ENCODE measurements at places on chromosomes 12 and 14. TPM values are rescaled to one million over a fixed set of nuclear protein-coding genes. Genes with fewer than 3 reads are reported as not detected.
A peak's percentile ranks its signal among the peaks of the same experiment; 100 is the strongest.

DNA sequence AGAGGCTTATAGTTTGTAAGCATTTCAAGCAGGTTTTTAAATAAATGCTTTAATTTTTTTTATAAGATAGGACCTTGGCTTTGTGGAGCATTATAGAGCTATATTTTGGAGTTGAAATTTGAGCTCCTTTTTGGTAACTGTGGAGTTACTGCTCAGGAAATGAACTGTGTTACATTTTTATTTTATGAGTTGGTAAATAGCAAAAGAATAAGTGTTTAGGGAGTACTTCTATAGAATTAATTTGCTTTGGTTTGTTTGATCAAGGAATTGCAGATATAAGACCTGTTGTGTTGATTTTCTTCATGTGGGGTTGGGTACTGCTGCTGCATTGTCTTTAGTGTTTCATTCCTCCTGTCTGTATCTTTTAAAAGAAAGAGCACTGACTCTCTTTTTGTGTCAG is 3.5 kb downstream of the ATP2A2 start:
- no peak for DNase-seq

- no peak for DNase-seq
Observed at GRCh38 chr14:22412926-22413411, 176.1 kb downstream of the DAD1 start.

DNA sequence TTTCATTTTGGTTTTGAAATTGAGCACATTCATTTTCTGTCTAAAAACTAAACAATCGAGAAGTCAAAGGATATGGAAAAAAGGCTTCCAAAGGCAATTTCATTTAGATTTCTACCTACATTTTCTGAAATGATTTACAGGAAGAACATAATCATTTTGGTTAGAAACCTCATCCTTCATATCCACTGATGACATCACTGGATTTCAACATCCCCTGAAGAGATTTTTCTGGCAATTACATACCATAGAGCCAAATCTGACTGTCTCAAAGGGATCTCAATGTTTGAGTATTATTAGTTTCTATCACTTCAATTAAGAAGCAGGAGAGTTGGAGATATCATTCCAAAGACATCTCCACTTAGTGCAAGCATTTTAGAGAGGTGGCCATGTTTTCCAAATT is 137.8 kb downstream of the TTC7B start:
- DNase-seq: no peak

DNA sequence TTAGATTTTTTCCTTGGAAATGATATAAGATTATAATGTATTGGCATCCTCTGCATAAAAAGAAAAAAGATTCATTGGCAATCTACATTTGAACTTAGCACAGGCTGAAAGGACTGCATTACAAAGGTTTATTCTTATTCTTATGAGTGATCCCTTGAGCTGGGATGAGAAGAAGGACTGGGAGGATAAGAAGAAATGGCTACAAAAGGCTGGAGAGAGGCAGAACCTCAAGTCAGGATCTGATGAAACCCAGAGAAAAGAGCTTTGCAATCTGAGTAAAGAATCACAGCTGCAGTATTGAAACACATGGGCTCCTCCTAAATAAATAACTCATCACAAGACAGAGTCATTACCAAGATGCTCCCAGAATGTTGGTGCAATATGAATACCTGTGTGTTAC is 1635.4 kb upstream of the FLRT2 start:
- DNase-seq: no peak

DNA sequence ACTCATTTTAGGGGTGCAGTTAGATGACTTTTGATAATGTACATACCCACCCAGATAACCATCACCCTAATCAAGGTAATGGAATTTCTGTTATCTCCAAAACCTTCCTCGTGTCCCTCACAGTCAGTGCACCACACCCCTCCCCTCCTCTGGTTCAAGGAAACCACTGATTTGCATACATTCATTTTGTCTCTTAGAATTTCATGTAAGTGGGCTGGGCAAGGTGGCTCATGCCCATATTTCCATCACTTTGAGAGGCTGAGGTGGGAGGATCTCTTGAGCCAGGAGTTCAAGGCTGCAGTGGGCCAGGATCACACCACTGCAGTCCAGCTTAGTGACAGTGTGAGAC is 15.7 kb downstream of the ADIPOR2 start:
- no peak for DNase-seq

GRCh38 chr12:32499048-32499447 is 99.7 kb downstream of the FGD4 start:
- DNase-seq: no peak

Gene RERGL
- total RNA-seq: 0.40 TPM

Gene AQP6
- 0.16 TPM for total RNA-seq

DNA sequence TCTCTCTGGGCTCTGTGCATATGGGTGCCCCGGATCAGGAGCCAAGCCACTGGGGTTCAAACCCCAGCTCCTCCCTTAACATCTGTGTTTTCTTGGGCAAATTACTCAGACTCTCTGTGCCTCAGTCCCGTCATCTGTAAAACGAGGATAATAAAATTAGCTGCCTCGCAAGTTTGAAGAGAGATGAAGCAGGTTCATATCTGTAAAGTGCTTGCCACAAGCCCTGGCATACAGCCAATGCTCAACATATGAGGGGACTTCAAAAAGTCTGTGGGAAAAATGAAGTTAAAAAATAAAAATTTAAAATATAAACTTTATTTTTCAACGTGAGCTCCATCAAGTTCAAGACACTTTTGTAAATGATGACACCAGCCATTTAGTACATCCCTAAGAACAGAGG is 276.7 kb downstream of the FOXN3 start:
- DNase-seq: no peak

Gene SYT1
- total RNA-seq: 15.3 TPM

DNA sequence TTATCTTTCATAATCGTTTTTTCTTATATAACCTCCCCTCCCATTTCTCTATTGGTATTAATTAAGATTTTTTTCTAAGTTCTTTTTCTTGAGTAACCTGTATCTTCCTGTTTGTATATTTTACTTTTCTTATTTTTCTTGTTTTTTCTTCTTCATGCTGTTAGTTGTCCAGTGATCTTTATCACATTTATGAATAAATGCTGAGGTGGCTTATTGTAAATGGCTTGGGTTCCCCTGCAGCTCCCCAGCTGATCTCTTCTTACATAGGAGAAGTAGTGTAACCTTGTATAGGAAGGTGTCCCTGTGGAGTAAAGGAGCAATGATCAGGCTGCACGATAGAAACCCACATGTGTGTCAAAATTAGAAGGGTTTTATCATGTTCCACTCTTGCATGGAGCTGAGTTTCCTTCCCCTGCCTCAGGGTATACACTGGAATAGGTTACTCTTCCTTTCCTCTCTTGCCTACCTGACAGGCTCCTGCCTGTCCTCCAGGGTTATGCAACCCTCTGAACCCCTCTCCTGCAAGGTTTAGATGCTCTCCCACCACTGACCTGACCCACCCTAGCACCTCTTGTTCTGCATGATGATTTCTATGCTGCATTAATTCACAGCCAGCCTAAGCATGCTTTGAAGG is 334.8 kb upstream of the RGS6 start:
- DNase-seq: no peak

DNA sequence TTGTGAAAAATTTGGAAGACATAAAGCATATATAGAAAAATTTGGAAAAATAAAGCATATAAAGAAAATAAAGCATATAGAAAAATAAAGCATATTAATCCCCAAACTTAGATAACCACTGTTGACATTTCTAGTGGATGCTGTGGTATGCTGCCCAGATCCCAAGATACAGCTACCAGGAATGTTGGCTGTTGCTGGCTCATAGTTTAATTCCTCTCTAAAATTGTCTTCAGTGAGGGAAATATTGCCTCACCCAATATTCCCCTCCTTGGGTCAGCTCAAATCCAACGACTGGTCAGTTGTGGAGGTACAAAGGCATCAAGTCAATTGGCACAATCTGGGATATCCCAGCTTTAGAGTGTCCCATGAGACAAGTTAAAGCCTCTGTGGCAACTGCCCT is 10.1 kb upstream of the KICS2 start:
- DNase-seq: no peak

DNA sequence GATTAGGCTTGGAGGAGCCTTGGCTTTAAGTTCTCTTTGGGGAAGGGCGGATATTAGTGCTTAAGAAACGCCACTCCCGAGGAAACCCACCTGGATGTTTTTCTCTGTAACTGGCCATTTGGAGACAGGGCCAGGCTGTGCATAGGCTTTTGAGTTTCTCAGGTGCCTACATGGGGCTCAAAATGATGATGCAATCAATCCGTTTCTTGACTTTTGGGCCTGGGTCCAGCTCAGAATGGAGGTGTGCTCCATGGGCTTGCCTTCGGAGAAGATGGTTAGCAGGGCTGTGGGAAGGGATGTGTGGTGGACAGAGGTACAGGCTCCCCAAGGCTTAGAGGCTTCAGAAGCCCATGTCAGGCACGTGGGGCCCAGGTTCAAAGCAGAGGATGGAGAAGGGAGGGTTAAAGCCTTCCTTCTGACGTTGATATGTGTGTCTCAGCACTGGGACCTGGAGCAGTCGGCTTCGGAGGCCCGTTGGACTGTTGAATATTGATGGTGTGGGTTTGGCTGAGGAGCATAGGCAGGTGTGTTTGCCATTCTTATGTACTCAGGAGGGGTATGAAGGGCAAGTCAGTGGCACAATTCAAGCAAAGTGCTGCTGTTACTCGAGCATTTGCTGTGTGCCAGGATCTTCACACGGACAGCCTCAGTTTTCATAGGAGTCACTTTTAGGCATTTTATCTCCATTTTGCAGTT is 82.8 kb downstream of the SLC25A47 start:
- no peak for DNase-seq

DNA sequence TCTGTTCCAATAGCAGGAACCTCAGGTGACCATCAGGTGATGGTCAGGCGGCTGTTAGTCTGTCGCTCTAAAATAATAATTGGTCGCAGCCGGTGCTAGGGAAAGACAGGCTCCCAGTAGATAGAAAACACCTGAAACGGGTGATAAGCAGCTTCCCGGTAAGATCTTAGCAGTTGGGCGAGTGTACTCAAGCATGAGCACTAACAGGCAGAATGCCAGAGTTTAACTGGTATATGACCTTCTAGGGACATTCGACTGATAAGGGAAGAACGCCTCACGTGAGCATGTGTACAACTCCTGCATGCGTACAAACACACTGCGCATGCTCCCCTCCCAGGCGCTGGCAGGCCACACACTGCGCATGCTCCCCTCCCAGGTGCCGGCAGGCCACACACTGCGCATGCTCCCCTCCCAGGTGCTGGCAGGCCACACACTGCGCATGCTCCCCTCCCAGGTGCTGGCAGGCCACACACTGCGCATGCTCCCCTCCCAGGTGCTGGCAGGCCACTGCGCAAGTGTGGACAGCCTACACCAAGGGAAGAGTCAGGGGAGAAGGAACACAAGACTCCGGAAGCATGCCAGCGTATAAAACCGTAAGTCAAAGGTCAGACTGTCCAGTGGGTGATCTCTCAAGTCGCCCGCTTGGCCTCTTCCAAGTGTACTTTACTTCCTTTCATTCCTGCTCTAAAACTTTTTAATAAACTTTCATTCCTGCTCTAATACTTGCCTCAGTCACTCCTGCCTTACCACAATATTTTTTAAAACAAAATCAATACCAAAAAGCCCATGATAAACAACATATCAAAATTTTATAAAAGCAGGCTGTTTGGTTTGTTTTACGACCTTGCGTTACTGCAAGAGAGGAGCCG is 24.5 kb downstream of the GPRC5D start:
- peak; percentile 52 for DNase-seq

DNA sequence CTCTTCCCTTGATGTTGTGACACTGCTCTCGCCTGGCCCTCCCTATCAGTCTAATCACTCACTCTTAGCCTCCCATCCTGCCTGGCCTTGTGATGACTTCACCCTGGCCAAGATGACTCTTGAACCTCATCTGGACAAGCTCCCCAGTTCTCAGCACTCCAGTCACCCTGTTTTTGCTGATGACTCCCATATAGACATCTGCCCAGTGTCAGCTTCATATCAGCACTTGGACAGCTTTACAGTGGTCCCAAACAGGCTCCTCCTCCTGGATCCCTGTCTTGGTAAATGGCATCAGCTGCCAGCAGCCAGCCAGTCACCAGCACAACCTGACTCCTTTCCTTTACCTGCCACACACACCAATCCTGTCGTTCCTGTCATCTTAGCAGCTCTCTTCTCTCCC is 104.2 kb downstream of the POLR3B start:
- DNase-seq: no peak

Gene SIX4
- 17.4 TPM for total RNA-seq

DNA sequence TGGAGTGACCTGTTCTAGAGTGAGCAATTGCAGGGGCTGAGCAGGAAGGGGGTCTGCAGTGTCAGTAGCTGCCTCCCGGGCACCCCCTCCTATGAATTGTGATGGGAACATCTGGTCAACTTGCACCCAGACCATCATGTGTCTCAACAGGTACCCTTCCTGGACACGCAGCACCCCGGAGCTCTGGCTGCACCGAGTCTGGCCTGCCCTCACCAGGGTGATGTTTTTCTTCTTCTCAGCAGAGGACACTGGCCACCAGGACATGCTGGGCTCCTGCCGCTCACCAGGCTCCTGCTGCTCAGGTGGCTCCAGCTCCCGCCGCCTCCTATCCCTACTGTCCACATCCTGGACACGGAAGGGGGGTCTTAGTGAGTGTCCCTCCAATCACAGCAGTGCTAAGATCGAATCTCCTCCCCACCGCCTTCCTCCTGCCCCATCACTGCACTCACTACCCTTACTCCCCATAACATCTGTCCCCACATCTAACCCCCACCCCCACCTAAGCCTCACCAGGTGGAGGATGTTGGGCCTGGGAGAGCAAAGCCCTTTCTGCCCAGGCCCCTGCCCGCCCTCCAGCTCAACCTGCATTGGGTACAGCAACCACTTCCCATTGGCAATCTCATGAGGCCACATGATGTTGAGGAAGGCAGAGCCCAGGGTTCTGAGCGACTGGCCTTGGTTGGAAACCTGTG is 14.9 kb downstream of the ITGA7 start:
- no peak for DNase-seq

DNA sequence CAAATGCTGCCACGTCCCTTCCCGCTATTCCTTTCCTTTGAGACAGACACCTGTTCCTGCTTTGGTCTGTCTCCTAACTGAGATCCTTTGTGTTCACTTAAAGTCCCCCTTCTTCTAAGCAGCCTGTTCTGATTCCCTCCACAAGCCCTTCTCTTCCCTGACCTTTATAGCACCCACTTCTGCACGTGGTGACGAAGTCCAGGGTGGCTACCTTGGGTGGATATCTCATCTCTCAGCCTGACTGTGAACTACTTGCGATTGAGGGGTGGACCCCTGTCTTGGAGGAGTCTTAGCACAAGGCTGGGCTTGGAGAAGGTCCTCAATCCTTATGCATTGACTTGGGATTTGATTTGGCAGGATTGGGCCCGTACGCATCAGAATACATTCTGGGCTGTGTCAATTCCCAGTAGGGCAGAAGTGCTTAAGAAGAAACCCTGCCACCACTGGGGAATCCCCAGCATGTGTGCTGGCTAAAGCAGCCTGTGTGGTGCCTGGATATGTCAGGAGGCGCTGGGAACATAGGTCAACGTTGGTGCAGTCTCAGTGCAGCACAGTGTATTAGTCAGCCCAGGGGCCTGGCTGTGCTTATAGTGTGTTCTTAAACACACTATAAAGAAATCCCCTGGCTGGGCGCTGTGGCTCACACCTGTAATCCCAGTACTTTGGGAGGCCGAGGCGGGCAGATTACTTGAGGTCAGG is 23.6 kb downstream of the KRT80 start:
- no peak for DNase-seq
